CD4-positive, CD25-positive, alpha-beta regulatory T cell (primary cell): ENCODE measurements at places on chromosomes 13 and 19.

- DNase-seq, result no peak
These were observed 188.1 kb upstream of the PCDH17 start for GRCh38 chr13:57443494-57443893.

GRCh38 chr13:102402290-102402689 is 442 bp upstream of the FGF14 start:
- no peak for DNase-seq

DNA sequence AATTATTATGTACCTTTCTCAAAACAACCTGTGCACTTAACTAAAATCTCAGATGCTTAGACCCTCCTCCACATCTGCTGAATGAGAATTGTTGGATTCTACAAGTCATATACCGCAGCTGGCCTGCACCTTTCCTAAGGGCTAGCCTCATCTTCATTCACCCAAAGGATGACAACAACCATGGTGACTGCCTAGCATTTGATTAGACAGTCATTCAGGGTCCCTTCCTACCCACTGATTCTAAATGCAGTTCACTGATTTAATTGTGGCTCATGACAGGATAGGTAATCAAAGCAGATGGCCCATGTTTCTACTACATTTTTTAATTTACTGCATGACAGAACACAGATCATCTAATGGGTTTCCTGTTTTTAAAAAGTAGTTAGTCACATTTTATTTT is 551.9 kb upstream of the SLC10A2 start:
- no peak for DNase-seq

DNA sequence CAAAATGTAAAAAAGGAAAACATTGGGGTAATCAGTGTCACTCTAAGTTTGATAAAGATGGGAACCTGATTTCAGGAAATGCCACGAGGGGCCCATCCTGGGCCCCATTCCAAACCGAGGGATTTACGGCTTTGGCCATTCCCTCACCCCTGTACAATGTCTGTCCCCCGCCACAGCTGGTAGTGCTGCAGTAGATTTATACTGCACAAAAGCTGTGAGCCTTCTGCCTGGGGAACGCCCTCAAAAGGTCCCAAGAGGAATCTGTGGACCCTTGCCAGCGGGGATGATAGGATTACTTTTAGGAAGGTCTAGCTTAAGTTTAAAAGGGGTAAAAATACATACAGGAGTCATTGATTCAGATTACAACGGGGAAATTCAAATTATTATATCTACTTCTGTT is 173.4 kb upstream of the SGCG start:
- no peak for DNase-seq

GRCh38 chr19:960020-960419 is 24.1 kb upstream of the WDR18 start:
- no peak for DNase-seq

DNA sequence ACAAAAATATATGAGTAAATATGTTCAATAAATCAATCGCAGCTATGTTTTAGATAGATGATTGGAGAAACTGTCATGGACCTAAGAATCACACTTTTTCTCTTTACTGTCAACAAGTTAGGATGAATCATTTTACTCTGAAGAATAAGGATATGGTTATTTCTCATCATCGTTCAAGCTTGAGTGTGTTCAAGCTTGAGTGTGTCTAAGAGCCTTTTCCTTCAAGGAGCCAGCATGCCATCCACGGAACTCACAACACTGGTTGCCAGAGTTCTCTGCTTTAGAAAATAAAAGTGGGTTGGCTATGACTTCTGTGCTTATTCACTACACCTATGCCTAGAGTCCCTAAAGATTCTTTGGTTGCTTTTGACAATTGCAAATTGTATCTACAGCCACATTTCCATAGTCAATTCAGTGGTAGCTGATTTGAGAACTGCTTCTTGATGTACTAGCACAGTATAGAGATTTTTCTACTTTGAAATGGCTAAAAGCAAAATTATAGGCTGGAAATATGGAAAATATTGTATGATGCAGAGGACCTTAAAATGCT is 58.1 kb upstream of the SCEL start:
- no peak for DNase-seq

GRCh38 chr13:42395086-42395821 is 123.3 kb downstream of the AKAP11 start:
- DNase-seq, result no peak

DNA sequence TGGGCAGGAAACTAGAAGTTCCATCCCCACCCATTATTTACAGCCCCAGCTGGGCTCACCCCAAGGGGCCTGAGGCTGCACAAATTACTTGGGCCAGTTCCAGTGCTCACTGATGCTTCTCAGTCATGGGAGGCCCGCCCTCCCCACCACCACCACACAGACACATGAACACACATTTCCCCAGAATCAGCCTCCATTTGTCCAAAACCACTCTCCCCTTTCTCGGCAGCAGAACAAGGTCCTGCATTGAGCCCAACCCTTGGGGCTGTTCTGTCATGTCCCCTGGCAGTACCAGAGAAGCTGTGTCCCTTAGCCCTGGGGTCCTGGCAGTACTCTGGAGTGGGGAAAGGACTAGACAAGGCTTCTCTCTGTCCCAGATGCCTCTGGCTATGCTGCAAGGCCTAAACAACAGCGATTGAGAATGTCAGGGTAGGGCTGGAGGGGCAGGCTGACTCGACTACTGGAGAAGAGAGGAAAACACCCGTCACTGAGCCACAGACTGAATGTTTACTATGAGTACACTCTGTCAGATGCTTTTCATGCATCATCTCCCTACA is 21.8 kb downstream of the SAMD4B start:
- DNase-seq, result no peak

GRCh38 chr13:19657872-19658591 is 24.6 kb downstream of the MPHOSPH8 start:
- no peak for DNase-seq

DNA sequence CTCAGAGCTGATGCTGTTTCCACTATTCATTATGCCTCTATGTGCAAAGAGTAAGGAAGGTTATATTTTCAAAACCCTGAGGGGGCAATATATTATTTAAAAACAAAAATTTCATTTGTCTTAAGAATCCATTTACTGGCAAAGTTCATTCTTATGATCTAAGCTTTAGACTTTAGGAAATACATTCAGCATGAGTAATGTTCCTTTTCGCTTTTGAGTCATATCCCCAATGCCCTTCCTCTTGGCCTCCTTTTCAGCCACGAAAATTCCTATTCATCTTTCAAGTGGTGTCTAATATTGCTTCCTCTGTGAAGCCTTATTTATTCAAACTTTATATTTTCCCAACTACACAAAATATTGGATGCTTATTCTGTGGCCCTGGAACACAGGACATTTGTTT is 1317.0 kb downstream of the PCDH9 start:
- DNase-seq, result no peak

GRCh38 chr13:73913079-73913740 is 221.0 kb downstream of the KLF12 start:
- DNase-seq, result no peak

- DNase-seq, result no peak
These were observed 83.1 kb downstream of the IRS2 start for GRCh38 chr13:109703250-109703649.

GRCh38 chr19:52923778-52924593 is 758 bp upstream of the ZNF888 start:
- DNase-seq, result no peak

DNA sequence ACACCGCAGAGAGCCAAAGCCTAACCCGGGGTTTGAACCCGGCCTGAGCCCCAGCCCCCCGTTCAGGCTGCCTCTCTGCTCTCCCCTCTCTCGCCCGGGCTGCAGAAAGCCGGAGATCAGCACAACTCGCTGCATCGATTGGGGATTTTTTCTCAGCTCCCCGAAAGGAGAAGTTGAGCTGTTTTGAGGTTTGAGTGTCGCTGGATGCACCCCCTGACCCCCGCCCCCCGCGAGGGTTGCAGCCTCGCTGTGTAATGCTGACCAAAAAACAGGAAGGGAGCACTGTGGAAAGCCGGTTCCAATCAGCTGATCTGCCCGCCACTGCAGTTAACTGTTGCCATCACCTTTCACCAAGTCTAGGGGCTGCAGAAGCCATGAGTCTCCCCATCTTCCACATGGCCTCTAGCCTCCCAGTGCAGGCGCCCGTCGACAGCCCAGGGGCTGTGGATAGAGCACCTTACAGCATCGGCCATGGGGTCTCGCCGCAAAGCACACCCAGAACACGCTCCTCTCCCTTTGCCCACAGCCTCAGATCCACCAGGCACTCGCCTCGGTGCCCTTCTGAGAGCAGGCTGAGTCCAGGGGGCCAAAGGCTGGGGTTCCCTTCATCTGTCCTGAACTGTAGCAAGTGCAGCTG is 34.5 kb downstream of the MYO9B start:
- no peak for DNase-seq

- DNase-seq, result no peak
These were observed 330.6 kb downstream of the SPRY2 start for GRCh38 chr13:80010286-80010831.

- DNase-seq, result no peak
These were observed 58.9 kb downstream of the ERICH4 start for GRCh38 chr19:41501854-41502253.
